ENCODE measurements at places on chromosomes 13 and 19. TPM values are rescaled to one million over a fixed set of nuclear protein-coding genes. Genes with fewer than 3 reads are reported as not detected.

Gene PRX
- total RNA-seq: 2.2 TPM

Gene IGFL2
- not detected for total RNA-seq

Gene DMWD
- 38.8 TPM for total RNA-seq

Gene ZNF729
- total RNA-seq: not detected

Gene ZNF534
- total RNA-seq: 0.17 TPM

Gene MARK4
- 12.5 TPM for total RNA-seq

Gene PRR20C
- not detected for total RNA-seq

Gene IZUMO4
- 0.58 TPM for total RNA-seq

Gene KLK15
- not detected for total RNA-seq

Gene MYO1F
- 0.17 TPM for total RNA-seq

Gene SELENOV
- total RNA-seq: not detected

Gene LRP3
- 36.2 TPM for total RNA-seq

Gene SMIM7
- 115 TPM for total RNA-seq

Gene PTPRS
- total RNA-seq: 479 TPM

Gene LIM2
- total RNA-seq: not detected

Gene PEX11G
- 4.3 TPM for total RNA-seq

Gene DLEU7
- not detected for total RNA-seq

Gene PABPC3
- total RNA-seq: 0.15 TPM

Gene NECTIN2
- 61.5 TPM for total RNA-seq

Gene SLITRK5
- total RNA-seq: 0.15 TPM

Gene PEAK3
- total RNA-seq: not detected

Gene ZNF439
- 6.9 TPM for total RNA-seq

Gene ZNF724
- total RNA-seq: 6.7 TPM

Gene CGB5
- total RNA-seq: not detected

Gene ZSCAN18
- total RNA-seq: 56.6 TPM

Gene CLEC17A
- total RNA-seq: under 0.01 TPM

Gene MAMSTR
- 3.8 TPM for total RNA-seq

Gene CEBPA
- total RNA-seq: 0.15 TPM

Gene CNFN
- total RNA-seq: not detected

Data from smooth muscle cell of trachea (primary cell).